Stimulated activated CD8-positive, alpha-beta memory T cell treated with anti-CD3 and anti-CD28 coated beads, Interleukin-4, amount 100 ng/mL, for 1 hour (primary cell): ENCODE measurements at places on chromosomes 6 and 20.

- no peak for DNase-seq
Observed at GRCh38 chr6:150569161-150569560, 30.5 kb upstream of the PLEKHG1 start.

DNA sequence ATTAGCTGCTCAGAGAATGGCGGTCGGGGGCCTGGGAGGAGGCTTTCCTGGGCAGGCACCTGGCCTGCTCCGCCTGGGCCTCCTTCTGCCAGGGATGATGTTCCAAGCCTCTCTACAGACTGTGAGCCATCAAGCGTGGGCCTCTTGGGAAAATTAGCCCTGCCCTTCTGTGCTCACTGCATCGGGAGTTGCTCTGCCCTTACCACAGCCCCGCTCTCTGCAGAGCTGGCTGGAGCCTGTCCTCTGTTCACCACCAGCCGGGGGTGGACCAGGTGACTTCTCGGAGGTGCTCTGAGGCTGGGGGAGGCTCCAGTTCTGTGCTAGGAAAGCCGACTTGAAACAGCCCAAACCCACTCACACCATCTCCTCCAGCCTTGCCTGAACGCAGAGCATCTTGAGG is 24.2 kb downstream of the MDGA1 start:
- no peak for DNase-seq

GRCh38 chr6:67287566-67287965 is 1347.5 kb upstream of the ADGRB3 start:
- no peak for DNase-seq

GRCh38 chr6:97630604-97631003 is 347.6 kb upstream of the MMS22L start:
- no peak for DNase-seq

DNA sequence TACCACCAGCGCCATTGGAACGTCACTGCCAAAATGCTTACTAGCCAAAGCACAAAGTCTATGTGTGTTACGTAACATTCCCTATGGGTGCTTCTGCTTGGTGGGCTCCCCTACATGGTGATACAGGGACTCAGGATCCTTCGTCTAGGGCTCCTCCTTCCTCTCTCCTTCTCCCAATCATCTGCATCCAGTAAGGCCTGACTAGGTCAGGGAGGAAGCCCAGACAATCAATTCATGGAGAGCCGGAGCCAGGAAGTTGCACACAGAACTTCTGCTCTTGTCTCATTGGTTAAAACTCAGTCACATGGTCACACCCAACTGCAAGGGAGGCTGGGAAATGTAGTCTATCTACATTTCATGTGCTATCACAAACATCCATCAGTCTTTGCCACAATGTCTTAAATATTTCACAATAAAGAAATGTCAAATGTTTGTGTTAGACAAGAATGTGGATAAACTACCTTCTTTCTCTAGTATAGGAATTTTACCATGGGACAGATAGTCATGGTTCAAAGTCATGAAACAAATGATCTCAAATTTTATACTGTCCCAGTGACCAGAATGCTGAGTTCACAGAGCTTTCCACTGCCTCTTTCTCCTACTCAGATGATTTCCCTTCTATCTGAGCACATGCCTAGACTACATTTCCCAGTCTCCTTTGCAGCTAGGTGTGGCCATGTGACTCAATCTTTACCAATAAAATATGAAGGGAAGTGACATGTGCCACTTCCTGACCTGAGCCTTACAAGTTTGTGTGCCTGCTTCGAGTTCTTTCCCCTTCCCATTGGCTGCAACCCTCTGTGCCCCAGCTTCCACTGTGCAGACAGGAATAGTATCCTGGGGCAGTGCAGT is 9.3 kb upstream of the KCNK15 start:
- DNase-seq: no peak

DNA sequence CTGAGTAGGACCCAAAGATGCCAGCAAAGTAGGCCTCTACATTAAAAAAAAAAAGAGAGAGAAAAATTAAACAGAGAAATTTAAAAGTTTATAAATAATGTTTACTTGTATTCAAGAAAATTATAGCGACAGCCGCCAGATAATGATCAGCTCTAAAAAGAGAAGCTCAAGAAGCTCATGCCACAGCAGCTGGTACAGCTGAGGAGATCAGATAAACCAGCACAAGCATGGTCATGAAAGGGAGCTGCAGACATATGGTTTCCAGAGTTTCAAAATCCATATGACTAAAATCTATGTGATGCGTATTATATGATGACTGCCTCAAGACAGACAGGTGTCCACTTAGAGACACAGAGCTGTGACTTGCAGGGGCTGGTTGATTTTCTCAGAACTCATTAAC is 13.6 kb upstream of the HLA-C start:
- DNase-seq: no peak

- no peak for DNase-seq
Observed at GRCh38 chr6:167846997-167847606, 20.4 kb downstream of the AFDN start.

- DNase-seq: no peak
Observed at GRCh38 chr6:4892785-4893485, 110.9 kb downstream of the RPP40 start.

DNA sequence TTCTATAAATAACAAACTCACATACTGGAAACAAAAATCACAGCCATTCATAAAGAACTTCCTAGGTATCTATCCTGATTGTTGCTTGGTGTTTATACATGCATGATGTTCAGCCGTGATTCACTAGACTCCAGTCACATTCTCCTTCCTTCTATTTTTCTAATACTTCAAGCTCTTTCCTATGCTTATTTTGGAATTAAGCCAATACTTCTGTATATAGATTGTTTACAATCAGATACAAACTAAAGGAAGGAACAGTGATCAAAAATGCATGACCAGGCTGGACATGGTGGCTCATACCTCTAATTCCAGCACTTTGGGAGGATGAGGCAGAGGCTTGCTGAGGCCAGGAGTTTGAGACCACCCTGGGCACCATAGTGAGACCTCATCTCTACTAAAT is 377.5 kb upstream of the IRAK1BP1 start:
- DNase-seq: no peak

- no peak for DNase-seq
Observed at GRCh38 chr6:137736048-137736818, 130.8 kb upstream of the TNFAIP3 start.

- no peak for DNase-seq
Observed at GRCh38 chr20:32536851-32537656, 48.1 kb downstream of the NOL4L start.

- DNase-seq: no peak
Observed at GRCh38 chr6:100281471-100281901, 183.2 kb downstream of the SIM1 start.

GRCh38 chr20:56278196-56278595 is 29.7 kb downstream of the MC3R start:
- no peak for DNase-seq

DNA sequence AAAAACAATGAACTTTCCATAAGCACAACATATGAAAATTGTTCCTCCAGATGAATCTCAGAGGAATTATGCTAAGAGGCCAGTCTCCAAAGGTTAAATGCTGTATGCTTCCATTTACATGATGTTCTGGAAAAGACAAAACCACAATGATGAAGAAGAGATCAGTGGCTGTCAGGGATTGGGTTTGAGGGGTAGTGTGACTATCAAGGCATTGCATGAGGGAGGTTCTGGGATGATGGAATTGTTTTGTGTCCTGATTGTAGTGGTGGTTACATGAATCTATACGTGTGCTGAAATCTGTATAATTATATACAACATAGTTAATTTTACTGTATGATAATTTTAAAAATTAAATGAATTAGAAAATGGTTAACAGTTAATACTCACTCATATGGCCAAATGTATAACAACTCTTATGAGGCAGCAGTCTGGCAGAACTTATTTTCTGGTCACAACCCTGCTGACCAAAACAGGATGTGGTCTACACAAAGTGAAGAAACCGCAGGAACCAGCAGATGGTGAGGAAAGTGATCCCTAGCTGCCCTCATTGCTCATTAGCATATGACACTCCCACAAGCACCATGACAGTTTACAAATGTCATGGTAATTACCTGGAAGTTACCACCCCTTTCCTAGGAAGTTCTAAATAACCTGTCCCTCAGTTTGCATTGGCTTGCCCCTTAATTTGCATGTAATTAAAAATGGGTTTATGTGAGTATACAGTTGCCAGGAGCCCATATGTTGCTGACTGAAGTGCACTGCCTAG is 31.9 kb downstream of the NSFL1C start:
- peak; percentile 34 for DNase-seq

DNA sequence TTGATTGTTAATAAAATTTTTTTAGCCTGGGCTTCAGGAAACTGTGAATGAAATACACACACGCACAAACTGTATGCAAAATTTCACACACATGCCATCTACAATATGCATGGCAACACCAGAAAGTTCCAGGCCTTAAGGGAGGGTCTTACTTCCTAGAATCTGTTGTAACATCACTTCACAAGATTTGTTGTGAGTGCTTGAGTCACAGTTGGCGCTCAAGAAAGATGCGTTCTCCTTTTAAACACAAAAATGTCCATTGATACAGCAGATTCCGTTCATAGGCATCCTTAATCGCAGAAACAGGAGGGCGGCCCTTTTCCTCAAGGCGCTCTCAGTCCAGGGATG is 485 bp upstream of the RTF2 start:
- no peak for DNase-seq

DNA sequence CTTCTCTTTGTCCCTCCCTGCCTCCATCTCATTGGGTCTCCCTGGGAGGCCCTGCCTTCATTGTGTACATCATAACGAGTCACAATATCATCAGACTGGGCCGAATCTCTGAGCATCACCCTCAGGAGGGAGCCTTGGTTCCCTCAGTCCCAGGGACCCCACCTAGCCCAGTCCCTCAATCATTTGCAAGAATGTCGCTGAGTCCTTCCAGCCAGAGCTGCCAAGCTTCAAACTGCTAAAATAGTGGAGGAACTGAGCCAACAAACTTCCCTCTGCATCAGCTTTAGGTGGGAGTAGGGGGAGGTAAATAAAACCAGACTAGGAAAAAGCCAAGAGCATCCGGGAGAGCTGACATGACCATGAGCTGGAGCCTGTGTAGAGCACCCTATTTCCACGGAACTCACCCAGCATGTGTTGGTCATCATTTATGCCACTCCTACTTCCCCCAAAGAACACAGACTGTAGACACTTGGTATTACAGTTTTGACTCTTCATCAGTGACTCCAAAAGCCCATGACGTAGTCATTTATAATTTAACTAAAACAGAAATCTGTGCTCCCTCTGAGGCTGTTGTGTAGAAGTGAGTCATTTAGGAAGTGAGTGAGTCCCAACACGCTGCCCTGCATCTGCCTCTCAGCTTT is 28.8 kb upstream of the IL17A start:
- DNase-seq: no peak

- no peak for DNase-seq
Observed at GRCh38 chr6:39791311-39791710, 865 bp upstream of the DAAM2 start.

- DNase-seq: no peak
Observed at GRCh38 chr6:55046869-55047422, 127.4 kb upstream of the HCRTR2 start.

DNA sequence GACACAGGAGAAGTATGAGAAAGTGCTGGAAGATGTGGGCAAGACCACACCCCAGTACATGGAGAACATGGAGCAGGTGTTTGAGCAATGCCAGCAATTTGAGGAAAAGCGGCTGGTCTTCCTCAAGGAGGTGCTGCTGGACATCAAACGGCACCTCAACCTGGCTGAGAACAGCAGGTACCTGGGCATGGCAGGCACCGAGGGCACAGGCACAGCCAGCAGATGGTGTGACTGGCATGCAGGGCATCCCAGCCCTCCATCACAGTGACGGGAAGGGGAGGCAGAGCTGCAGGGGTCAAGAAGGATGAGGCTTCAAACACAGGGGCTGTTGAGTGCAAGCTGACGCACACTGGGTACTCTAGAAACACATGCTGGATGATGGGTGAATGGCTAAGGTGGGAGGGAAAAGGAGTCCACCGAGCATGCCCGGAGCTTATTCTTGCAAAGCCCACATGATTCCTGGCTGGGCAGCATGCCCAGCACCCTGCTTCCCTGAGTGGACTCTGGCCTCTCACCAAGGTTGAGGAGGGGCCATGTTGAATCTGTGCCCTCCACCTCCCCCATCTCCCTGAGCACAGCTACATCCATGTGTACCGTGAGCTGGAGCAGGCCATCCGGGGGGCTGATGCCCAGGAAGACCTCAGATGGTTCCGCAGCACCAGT is 26.3 kb downstream of the SPDEF start:
- DNase-seq: no peak

DNA sequence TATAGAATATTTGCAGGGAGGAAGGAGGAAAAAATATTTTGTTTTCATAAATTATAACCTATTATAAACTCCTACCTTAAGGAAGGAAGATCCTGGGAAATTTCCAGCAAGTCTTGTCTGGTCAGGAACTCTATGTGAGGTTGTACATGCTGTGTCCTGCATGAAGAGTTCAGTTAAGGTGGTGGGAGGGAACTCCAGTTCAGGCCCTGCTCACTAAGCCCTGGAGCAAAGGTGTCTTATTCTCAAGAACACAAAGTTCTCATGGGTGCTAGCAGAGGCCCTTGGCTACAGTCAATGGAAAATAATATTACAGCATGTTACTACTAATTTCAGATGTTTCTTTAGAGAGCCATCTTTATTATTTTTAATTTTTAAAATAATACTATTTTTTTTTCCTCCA is 3.8 kb upstream of the OGFRL1 start:
- DNase-seq: no peak

DNA sequence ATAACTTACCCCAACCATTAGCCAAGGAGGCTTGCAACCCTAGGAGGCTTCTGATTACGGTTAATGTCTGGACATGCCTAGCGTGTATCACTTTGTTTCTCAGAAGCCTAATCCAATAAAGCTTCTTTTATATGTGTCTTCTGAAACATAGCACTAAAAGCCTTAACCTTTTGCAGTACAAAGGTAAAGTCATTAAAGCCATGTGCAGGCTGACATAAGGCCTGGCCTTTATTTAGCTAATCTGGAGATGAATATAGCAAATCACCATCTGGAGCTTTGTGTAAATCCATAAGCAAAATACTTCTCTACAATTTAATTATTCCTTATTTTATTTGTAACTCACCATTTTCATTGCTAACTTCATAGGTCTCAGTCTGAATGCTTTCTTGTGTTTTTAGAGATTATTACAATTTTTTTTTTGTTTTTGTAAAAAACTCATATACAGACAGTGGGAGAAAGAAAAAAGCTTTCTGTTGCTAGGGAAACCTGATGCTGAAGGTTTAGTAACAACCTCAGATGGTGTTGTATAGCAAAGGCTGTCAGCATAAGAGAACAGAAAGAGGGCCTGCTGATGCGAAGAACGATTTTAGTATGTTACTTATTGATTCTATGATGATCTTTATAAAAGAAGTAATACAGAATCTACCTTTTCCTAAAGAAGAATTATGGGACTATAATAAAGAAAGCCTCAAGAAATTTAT is at the start of gene EYS:
Gene EYS (minus strand): TSS at position 101 of the 701 bp plus-strand sequence. CDS start 211,816 bp downstream, outside the sequence.
- DNase-seq: no peak

- no peak for DNase-seq
Observed at GRCh38 chr6:79463621-79464050, 73.6 kb downstream of the LCA5 start.
